SK-N-MC (cell line): ENCODE measurements at places on chromosomes 4 and X.

DNA sequence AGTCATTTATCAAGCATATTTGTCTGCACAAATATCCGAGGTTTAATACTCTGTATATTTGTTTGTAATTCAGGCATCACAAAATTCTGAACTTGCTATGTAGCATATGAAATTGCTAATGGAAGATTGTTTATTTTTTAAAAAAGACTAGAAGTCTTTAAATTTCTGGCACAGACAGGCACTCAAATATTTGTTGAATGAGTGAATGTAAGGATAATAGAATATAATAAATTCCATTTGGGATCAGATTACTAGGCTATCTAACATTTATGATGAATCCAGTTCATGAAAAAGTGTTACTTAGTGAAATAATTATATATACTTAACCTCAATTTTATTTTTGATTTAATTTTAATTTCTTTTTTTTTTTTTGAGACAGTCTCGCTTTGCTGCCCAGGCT is 30.4 kb upstream of the TEC start:
- DNase-seq = no peak

GRCh38 chrX:134025986-134026545 is 40.7 kb upstream of the GPC3 start:
- DNase-seq = no peak

GRCh38 chr4:141002323-141002805 is 130.9 kb downstream of the RNF150 start:
- no peak for DNase-seq

DNA sequence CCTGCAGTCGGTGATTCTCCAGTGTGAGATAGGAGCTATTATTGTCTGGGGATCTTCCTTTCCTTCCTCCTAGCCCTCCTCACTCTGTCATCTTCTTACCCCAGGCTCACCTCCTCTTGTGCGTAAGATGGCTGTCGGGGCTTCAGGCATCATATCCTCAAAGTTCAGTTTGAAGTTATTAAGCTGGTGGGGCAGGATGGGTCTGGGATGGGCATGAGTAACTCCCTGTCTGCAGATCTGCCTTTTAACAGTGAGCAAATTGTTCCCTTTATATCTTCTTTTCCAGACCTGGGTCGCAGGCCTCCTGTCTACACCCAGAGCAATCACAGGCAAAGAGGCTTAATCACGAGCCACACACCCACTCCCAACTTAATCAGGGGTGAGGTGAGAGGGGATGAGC is 900 bp upstream of the MTMR1 start:
- DNase-seq = no peak

- DNase-seq = no peak
These were observed 4.5 kb upstream of the DCAF12L1 start for GRCh38 chrX:126557151-126557550.

DNA sequence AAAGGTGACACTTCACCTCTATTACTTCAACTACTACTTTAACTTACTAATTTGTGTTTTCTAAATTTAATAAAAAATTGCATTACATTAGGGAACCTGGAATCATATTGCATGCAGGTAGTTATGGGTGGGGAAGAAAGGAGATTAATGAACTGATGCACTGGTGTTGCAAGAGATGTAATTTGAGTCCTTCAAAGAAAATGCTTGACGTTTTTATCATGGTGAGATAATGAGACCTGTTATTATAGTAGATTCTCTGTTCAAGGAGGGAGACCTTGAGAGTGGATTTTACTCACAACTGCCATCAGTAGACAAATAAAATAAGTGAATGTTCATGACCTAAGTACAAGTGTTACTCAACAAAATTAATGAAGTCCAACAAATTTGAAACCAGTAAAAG is 26.4 kb upstream of the MED14 start:
- DNase-seq = no peak

DNA sequence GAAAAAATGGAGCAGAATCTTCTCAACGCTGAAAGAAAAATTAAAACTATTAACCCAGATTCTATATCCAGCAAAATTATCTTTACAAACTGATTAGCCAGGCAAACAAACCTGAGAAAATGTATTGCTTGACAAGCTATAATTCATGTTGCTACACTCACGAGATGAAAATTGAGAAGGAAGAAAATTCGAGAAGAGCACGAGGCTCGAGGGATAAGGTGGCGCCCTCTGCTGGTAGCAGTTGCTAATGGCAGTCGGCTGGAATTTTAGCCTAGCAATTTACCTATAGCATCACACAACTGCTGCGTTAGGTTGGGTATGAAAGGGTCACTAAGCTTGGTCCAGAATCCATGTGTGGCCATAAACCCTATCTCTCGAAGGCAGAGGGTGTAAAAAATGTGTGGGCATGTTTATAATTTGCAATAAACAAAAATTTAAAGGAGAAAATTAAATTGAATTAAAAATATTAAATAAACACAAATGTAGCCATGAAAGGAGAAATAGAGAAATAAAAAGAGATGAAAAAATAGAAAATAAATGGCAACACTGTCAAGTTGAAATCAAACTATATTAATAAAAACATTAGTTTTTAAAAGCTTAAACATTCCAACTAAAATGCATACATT is 126.6 kb downstream of the PPP4R3C start:
- DNase-seq = peak; percentile 0

DNA sequence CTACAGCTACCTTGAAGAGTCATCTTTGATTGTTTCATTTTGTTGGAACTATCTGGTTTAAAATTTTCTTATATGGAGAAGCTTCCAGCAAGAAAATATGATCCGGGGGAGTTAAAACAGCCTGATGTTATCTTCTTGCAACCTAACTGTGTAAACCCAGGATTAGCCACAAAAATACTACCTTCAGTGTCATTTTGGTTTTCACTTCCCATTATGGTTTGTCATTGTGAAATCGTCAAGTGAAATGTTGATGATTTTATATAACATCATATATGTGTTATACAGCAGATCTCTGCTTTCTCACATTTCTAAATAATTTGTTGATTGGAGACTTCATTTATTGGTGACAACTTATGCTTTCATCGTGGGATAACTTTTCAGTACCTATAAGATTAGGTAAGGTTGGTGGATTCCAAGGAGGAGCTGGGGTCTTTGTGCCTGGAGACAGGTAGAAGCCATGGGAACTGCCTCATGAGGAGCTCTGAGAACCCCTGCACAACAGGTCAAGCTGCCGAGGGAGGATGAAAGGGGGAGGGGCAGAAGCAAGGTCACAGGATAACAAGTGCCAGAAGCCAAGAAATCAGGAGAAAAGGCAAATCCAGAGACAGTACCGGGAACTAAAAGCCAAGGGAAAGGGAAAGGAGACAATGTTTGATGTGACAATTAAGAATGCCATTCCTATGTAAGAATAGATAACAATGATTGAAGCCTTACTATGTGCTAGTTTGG is 7.2 kb downstream of the ARHGAP24 start:
- no peak for DNase-seq

DNA sequence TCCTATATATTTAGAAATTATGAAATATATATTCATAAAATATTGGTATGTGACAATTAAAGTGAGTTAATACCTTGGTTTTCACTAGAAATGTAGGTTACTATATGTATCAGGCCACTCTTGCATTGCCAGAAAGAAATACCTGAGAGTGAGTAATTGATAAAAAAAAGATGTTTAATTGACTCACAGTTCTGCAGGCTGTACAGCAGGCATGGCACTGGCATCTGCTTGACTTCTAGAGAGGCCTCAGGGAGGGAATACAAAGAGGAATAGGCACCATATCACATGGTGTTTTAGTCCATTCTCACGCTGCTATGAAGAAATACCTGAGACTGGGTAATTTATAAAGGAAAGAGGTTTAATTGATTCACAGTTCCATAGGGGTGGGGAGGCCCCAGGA is 1560.6 kb downstream of the STIM2 start:
- no peak for DNase-seq

- DNase-seq = no peak
These were observed at the start of gene NPY5R for GRCh38 chr4:163343604-163344146. TSS of gene NPY5R (plus strand) at chr4:163343892. CDS start at chr4:163350274, 6,382 bp downstream.

- DNase-seq = no peak
These were observed 276.9 kb upstream of the PCDH7 start for GRCh38 chr4:30443289-30443688.

DNA sequence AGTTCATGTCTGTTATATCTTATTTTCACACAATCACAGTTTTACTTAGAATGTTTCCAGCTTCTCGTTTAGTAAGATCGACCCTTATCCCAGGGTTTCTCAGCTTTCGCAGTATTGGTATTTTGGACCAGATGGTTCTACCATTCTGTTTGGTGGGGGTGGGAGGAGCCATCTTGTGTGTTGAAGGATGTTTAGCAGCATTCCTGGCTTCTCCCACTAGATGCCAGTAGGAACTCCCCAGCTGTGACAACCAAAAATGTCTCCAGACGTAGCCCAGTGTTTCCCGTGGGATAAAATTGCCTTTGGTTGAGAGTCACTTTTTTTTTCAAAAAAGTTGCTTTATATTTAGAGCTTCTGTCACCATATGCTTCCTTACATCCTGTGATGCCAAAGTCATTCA is 90.9 kb upstream of the TLR2 start:
- DNase-seq = no peak

DNA sequence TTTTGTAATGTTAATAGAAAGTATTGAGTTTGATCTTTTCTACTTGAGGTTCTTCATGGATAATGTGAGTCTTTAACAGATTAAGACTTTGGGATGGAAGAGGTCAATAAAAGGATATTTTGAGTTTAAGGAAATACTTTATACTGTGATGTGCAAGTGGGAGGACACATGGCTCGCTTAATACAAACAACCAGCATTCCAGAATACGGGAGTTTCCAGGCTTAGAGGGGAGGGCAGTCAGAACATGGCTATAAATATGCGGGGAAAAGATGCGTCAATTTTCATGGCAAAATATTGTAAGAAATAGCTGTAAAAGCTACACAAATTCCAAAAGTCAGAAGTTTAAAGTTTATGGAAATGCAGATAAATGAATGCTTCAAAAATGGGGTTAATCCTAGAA is 192.3 kb downstream of the AASDH start:
- no peak for DNase-seq

GRCh38 chr4:185755451-185755850 is 56.5 kb downstream of the SORBS2 start:
- DNase-seq = no peak

DNA sequence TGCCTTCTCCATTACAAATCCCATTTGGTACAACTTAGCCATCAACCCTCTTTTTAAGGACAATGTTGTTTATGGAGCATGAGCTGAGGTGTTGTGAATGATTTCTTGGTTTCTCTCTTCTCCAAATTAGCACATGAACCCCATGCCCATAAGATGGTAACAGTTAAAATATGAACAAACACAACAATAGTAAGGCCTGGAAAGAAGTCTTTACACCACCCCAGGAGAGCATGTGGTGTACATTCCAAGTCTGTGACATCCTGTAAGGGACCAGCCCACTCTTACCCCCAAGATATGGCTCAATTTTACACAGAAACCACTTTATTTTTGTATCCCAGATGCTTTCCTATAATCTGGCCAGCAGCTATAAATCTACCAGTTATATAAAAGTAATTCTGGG is 226.1 kb downstream of the COX18 start:
- no peak for DNase-seq

DNA sequence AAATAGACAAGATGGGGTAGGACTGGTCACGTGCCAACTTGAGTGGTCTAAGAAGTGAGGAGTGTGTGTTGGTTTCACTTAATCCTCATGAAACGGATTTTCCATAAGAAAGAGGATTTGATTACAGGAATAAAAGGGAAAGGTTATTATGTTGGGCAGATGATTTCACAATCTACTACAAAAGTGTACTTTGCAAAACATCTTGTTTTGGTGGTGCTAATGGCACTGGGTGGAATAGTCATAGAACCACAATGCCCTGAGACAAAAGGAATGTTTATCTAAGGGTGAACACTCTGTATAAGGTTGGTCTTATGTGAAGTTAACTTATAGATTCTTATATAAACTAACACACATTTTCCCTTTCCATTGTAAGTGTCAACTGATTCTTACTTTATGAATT is 45.6 kb downstream of the GLUD2 start:
- DNase-seq = no peak

- DNase-seq = no peak
These were observed 112.4 kb upstream of the CXCL13 start for GRCh38 chr4:77493120-77493752.

DNA sequence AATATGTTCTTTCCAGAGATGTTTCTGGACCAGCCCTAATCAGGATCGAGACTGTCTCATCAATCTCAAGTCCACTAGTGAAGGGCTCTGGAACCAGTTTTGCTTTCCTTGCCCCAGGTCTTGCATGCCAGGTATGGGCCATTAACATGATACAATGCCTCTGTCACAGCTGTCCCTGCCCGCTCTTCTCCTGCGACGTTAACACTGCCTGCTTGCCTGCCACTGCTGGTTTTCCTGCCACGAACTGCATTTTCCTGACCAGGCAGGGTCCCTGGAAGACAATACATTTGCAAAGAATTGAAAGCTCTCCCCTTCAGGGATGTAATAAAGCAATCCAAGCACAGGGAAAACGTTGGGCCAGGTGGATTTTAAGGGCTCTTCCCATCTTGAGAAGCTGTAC is 200.3 kb downstream of the MID1 start:
- no peak for DNase-seq

DNA sequence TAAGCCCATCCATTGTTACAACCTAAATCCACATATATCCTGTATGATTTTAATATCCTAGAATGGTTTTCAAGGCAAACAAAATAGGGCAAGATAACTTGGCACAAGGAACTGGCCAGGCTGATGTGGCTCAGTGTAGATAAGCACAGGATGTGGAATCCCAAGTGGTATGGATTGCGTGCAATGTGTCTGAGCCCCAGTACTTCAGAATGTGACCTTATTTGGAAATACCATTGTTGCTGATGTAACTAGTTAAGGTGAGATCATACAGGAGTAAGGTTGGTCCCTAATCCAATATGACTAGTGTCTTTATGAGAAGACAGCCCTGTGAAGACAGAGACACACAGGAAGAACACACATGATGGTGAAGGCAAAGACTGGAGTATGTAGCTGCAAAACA is 72.4 kb downstream of the IL21 start:
- DNase-seq = no peak

- no peak for DNase-seq
These were observed 36.2 kb upstream of the PROM1 start for GRCh38 chr4:16119981-16120380.

- no peak for DNase-seq
These were observed 866 bp upstream of the EMD start for GRCh38 chrX:154378059-154378798.

- DNase-seq = no peak
These were observed 262.2 kb downstream of the RPA4 start for GRCh38 chrX:97145934-97146333.

GRCh38 chr4:13538427-13538973 is 5.8 kb downstream of the NKX3-2 start:
- no peak for DNase-seq

DNA sequence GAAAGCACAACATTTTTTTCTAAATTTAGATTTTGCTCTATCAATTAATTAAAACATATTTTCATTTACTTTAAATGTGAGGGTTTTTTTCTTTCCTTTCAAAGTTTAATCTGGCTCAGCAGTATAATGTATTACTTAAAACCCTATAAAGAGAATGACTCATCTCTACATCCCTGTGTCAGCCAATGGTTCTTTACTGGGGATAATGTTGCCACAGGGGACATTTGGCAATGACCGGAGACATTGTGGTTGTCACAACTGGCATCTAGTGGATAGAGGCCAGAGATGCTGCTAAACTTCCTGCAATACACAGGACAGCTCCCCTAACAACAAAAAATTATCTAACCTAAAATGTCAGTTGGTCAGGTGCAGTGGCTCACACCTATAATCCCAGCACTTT is 53.8 kb downstream of the SYNPO2 start:
- no peak for DNase-seq
